ENCODE measurements at places on chromosomes 12 and 14.
A peak's percentile ranks its signal among the peaks of the same experiment; 100 is the strongest.

DNA sequence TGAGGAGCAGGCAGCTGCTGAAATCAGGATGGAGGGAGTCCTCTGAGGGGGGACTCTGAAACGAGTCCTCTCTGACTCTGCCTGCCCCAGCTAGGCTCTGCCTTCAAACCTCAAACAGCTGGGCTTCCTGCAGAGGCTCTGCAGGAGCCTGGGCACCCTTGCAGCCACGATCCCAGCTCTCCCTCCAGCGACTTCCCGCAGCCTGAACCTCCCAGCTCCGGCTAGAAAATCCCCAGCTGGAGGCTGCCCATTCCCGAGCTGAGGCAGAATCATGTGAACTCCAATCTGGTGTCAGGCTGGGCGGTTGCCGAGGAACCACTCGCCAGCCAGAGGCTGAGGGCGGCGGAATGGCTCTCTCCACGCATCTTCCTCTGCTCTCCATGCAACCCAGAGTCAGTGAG is at the start of gene GPR68:
TSS of gene GPR68 (minus strand) at position 204 of the 401 bp plus-strand sequence. CDS start 9,654 bp downstream, outside the sequence.
- DNase-seq = no peak

GRCh38 chr14:100074431-100075100 is 9.3 kb downstream of the EVL start:
- no peak for DNase-seq

DNA sequence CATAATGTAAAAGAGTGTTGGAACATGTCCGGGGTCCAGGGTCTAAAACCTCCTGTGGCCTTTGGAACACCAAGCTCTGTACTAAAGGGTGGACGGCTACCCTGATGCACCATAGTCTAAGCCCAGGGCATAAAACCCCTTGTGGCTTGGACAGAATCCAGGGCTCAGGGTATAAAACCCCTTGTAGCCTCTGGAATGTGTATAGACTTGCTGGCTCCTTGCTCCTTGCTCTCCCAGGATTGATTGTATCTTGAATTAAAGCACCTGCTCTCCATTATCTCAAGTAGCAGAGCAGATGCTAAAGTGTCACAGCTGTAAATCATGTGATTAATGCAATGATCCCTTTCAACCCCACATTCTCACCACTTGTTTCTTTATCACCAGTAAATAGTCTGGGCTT is 556.5 kb downstream of the LRFN5 start:
- DNase-seq = no peak

DNA sequence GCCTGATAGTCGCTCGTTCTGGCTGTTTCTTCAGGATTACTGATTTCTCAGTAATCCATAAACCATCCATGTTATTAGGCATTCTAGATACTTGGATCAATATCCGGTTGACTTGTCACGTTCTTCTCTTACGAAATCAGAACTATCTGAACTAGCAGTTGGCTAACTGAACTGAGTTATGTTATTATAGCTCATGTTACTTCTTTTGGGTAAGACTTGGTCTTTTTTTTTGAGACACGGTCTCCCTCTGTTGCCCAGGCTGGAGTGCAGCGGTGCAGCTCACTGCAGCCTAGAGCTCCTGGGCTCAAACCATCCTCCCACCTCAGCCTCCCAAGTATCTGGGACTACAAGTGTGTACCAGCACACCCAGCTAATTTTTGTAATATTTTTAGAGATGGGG is 178.6 kb downstream of the PRKCH start:
- no peak for DNase-seq

GRCh38 chr14:40494483-40494882 is 1062.2 kb upstream of the FBXO33 start:
- no peak for DNase-seq

DNA sequence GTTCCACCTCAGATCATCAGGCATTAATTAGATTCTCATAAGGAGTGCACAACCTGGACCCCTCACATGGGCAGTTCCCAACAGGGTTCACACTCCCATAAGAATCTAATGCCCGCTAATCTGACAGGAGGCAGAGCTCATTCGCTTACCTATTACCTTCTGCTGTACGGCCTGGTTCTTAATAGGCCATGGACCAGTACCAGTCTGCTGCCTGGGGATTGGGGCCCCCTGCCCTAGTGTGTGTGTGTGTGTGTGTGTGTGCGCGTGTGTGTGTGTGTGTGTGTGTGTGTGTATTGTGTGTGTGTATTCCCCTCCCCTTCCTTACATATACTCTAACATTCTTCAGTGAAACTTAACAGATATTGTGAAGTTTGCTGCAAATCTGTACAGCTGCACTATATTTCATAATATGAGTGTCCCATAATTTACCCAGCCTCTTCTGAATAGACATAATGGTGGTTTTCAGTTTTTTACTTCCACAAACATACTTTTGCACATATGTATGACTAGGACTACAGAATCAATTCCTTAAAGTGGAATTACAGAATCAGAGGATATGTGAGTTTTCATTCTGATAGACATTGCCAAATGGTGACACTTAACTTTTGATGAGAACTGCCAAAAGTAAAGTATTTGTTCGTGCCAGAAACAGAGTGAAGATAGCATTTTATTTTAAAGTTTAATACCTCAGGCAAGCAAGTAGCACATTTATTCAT is 205.2 kb upstream of the EEA1 start:
- DNase-seq = no peak

- no peak for DNase-seq
Measured at GRCh38 chr12:31928246-31929026, 30.8 kb upstream of the RESF1 start.

GRCh38 chr12:105100207-105100985 is 7.1 kb upstream of the WASHC4 start:
- DNase-seq = no peak

GRCh38 chr12:122096014-122096413 is 17.5 kb downstream of the MLXIP start:
- no peak for DNase-seq

GRCh38 chr14:96745500-96746051 is 51.6 kb upstream of the VRK1 start:
- no peak for DNase-seq

GRCh38 chr14:83421711-83422110 is 1888.1 kb upstream of the SEL1L start:
- no peak for DNase-seq

GRCh38 chr12:56684745-56685359 is 3.2 kb downstream of the PTGES3 start:
- DNase-seq = no peak

GRCh38 chr12:1283316-1283715 is 292.3 kb downstream of the ERC1 start:
- DNase-seq = no peak

- DNase-seq = no peak
Measured at GRCh38 chr12:47367912-47368537, 288.3 kb upstream of the AMIGO2 start.

DNA sequence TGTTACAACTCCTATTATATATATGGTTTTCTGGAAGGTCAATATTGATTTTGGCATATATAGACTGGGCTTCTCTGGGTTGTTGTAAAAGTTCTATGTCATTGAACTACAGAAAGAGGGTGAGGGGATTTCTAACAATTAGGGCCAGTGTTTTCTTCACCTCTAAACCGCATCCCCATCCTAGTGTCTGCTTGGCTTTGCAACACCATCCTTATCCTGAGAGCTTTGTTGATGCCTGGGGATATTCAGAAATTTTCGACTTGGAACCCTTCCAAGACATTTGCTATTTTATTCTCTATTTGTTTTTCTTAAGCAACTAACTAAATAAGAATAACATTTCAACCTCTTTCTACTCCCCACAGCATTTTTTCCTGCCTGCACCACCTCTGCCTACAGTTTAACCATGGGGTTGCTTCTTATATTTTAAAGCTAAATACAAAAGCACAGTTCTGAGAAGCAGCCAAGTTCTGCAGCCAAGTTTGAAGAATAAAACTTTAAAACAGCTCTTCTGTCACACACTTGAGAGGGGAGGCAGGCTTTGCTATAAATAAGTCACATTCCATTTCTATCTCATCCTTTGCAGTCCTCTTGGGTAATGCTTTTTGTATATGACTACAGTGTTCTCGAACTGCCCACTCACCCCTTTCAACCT is 53.4 kb downstream of the RGS6 start:
- DNase-seq = no peak

DNA sequence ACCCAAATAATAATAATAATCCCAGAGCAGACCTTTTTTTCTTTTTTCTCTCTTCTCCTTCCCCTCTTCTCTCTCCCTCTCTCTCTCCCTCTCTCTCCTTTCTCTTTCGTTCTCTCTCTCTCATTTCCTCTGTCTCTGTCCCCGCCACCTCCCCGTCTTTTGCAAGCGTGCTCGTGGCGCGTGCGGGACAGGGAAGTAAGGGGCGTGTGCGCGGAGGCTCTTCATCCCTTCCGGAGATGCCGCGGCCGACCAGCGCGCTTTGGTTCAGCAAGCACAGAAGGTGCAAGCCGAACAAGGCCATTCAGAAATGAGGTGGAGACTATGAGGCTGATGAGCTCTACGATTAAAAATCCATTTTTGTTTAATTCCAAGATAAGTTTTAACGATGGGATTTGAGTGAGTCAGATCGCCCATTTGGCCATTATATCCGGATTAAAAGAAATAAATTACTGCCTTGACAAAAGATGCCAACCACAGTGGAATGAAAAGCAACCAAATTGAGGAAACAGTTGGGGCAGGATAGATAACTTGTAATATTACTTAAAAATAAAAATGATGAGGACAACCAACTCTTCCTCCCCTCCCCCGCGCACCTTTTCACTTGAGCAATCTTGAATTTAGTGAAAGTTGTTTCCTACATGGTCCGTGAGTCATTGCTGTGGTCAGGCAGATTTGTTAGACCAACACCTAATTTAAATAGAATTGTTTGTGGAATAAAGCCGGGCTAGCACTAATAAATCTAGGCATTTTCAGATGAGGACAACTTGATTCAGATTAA is 1.2 kb upstream of the AMIGO2 start:
- DNase-seq = no peak

GRCh38 chr14:102913341-102914211 is 8.9 kb upstream of the AMN start:
- DNase-seq = no peak

- DNase-seq = peak; percentile 47
Measured at GRCh38 chr12:6766651-6767349, 637 bp downstream of the PTMS start.

GRCh38 chr14:68784978-68785533 is 7.8 kb downstream of the ZFP36L1 start:
- no peak for DNase-seq

GRCh38 chr14:90905531-90905930 is 89.3 kb upstream of the TTC7B start:
- DNase-seq = no peak

- DNase-seq = no peak
Measured at GRCh38 chr12:26157001-26157400, 32.2 kb upstream of the BHLHE41 start.

Data from NCI-H1048 (cell line).